Lower leg skin (tissue), 4 donors: ENCODE measurements at places on chromosomes 11 and 22.
A peak's percentile ranks its signal among the peaks of the same experiment; 100 is the strongest.

DNA sequence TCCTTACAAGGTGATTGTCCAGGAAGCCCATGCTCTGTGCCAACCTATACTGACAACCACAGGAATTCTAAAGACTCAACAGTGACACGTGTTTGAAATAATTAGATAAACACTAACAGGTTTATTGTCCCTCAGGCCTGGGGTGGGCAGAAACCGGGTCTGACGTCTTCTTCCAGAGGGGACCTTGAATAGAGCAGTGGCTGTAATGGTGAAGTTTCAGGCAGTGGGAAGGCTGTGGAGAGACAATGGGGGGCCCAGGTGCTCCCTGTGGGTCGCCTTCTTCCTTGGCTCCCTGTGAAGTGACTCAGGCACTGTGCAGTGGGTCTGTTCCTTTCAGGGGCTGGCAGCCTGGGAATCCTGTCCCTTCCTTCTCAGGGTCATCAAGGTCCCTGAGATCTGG lies 54.6 kb downstream of the OTOG start:
- no peak for DNase-seq

DNA sequence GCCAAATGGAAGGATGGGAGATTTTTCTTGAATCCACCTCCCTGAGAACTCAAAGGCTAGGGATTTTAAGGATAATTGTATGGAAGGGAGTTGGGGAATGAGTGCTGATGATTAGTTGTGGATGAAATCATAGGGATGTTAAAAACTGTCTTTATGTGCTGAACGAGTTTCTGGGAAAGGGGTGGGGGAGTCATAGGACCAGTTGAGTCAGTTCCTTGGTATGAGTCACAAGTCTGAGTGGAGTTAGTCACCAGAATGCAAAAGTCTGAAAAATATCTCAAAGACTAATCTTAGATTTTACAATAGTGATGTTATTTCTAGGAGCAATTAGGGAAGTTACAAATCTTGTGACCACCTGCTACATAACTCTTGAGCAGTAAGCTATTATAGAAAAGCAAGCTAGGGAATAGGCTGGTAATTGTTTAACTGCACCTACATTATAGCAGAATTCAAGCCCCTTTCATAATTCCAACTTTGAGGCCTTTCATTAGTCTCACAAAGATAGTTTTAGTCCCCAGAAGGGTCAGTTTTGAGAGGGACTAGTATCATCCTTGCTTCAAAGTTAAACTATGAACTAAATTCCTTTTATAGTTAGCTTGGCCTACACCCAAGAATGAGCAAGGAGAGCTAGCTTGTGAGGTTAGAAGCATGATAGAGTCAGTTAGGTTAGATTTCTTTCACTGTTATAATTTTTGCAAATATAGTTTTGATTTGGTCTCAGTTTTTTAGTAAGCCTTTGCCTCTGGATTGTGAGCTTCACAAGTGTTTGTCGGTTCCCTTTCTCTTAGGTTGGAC lies 668.0 kb downstream of the ETS1 start:
- DNase-seq: no peak

- no peak for DNase-seq
Measured at GRCh38 chr22:46876357-46876934, 114.0 kb downstream of the TBC1D22A start.

DNA sequence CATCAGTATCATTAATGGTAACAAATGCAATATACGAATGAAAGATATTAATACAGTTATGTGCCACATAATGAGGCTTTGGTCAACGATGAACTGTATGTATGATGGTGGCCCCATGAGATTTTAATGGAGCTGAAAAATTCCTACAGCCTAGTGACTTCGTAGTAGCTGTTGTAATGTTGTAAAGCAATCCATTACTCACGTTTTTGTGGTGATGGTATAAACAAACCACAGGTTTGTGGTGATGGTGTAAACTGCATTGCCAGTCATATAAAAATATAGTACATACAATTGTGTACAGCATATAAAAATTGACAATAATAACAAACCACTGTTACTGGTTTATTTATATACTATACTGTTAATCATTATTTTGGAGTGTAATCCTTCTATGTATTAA lies 27.4 kb upstream of the GRIA4 start:
- DNase-seq: no peak

GRCh38 chr22:21759093-21759492 lies 23.5 kb upstream of the YPEL1 start:
- no peak for DNase-seq

- no peak for DNase-seq
Measured at GRCh38 chr11:13174090-13174489, 103.5 kb upstream of the BMAL1 start.

DNA sequence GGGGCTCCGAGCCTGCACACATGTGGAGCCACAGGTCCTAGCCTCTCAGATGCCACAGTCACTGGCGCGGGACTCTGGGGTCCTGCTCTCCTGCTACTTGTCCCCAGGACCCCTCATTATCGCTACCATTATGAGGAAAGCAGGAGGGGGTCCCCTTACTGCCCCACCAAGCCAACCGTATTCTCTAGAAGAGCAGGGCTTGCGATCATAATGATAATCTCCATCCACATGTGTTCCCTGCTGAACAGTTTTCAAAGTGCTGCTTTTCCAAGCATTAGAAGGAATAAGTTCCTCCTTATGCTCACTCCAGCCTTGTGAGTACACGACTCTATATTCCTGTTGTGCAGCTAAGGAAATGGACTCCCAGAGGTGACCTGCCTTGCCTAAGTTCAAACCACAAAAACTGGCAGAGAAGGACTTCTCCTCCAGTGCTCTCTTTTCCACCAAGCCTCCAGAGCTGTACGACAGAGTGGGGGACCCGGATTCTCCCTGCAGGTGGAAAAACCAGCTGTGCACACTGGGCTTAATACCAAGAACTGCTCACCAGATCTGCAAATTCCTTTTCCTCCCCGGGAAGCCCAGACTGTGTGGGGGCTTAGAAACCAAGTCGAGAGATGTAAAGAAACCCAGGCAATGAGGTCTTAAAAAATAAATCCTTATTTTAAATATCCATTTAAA lies 92.8 kb upstream of the DRD2 start:
- DNase-seq: no peak

DNA sequence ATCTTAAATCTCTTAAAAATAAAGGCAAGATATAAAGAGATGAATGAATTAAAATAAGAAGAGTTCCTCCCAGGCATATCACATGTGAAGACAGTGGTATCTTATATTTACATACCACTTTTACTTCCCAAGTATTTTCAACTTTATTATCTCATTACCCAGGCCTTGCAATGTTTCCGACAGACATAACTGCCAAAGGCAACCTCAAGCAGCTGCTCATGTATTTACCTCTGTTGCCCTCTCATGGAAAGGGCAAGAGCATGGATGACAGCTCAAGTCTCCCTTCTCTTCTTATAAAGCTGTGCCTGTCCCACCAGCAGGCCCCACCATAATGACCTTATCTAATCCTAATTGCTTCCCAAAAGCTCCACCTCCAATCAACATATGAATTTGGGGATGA lies 894.2 kb downstream of the NTM start:
- DNase-seq: no peak

GRCh38 chr22:41534219-41534618 lies 10.1 kb downstream of the POLR3H start:
- no peak for DNase-seq

DNA sequence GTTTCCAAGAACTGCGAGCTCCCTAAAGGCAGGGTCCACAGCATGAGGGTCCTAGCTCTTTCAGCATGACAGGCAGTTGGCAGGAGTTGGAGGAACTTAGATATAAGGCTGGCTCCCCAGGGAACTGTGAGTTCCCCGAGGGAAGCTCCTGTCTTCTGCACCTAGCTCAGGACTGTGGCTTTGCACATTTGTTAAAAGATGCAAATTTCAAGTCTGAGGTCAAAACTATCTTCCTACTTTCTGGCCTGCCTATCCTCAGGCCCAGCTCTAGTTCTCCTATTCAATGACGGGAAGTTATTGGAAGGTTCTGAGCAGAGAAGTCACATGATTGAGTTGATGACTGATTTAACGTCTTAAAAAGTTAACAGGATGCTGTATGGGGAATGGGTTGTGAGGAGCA lies 11.7 kb upstream of the UCP3 start:
- DNase-seq: no peak

DNA sequence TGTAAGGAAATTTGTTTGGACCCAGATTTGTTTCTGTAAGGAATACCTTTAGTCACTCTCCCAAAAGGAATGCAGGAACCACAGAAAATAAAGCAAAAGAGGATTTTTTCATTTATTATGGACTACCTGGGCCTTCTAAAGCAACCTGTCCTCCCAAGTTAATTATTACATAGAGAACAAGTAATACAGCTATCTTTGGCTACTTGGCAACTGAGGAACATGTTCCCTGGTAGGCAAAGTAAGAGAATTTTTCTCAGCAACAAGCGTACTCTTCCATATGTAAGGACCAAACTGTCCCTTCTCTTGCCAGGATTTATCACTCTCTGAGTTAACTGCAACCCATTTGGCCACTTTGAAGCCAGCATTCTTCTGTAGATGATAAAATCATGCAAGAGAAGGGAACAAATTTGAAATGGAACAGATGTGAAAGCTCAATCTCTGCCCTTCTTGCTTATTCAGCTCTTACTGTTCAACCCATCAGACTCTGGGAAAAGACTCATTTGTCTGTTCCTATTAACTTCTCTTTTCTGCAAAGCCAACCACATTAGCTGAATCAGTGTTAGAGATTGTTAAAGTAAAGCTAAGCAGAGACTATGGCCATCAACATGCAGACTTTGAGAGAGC lies 190.2 kb downstream of the SWAP70 start:
- no peak for DNase-seq

DNA sequence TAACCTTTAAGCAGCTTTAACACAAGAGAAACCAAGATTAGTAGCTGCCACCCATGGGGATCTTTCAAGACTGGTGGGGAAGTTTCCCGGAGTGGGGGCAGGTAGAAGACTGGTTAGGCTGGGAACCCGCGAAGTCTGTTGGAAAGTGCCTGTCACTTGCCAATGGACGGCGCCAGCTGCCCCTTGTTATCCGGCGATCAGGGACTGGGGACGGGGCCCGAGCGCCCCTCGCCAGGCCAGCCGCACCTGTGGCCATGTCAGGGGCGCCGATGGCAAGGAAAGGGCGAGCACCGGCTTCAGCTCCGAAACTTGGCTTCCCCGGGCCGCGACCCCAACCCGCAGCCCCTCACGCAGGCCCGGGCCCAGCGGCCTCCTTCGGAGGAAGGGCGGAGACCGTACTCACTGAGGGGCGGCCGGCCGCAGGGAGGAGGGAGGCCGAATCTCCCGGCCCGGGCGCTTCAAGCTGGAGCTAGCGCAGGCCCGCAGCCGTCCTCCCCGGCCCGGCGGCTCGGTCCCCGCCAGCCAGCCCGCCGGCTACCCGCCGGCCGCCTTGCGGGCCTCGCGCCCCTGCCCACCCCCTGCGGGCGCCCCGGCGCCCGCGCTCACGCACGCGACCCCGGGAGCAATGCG lies 539 bp downstream of the EIF4ENIF1 start:
- DNase-seq: peak; percentile 87

DNA sequence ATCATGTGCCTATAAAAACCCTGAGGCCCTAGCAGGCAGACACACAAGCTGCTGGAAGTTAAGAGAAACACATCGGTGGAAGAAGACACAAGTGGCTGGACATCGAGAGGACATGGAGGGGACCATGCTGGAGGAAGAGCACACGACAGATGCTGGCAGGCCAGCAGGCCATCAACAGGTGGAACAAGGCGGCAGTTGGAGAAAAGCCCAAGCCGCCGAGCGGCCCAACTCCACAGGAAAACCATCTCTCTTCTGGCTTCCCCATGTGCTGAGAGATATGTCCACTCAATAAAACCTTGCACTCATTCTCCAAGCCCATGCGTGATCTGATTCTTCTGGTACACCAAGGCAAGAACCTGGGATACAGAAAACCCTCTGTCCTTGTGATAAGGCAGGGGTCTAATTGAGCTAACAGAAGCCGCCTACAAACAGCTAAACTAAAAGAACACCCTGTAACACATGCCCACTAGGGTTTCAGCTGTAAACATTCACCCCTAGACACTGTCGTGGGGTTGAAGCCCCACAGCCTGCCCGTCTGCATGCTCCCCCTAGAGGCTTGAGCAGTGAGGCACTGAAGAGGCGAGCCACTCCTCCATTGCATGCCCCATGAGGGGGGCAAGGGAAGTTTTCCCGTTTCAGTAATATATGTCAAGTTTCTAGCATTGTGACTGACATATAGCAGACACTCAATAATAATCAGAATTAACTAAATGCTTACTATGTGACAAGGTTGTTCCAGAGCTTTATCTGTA lies 39.0 kb upstream of the MMP20 start:
- DNase-seq: no peak

DNA sequence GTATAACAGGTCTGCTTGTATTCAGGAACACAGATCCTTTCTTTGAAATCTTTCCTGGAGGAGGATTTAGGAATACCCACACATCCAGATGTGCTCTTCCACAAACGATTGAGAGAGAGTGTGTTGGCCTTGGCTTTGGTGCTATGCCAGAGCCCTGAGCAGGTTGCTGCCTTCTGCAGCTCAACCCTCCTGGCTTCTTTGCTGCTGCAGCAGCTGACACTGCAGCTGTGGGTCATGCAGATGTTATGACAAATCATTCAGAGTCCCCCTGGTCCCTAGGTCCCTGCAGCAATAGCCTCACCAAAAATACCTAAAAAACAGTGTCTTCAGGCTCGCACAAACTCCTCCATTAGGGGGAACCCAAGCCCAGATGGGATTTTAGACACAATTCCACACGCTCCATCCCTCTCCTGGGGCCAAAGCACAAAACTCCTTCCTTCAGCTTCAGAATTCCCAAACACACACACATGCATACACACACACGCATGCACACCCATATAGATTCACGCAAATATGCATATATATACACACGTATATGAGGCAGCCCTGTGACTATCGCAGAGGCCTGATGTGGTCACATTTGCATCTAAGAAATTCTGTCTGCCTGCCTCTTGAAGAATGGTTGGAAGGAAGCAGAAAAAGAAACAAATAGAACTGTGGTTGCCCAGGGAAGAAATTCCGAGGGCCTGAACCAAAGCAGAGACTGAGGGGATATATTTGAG lies 35.4 kb downstream of the SLN start:
- DNase-seq: no peak

DNA sequence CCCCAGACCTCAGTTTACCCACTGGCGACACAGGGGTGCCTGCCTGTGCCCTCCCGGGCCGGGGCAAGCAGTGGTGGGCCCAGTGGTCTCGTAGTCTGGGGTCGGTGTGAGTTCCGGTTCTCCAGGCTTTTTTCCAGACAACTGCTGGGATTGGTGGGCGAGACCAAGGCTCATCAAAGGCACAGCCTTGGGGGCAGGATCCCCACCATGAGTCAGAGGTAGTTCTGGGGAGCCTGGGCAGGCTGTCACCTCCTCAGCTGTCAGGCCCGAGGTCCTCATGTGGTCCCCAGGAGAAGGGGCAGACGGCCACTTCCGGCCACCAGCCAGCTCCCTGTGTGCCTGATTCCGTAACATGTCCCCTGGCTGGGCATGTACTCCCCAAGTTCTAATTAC lies 827 bp upstream of the MUC2 start:
- DNase-seq: no peak
